Stimulated activated CD4-positive, alpha-beta T cell treated with anti-CD3 and anti-CD28 coated beads, TNF-alpha, amount 100 ng/mL, for 1 hour (primary cell): ENCODE measurements at places on chromosomes 2 and 18.

- DNase-seq, result no peak
Measured at GRCh38 chr18:59357928-59358327, 1.1 kb downstream of the LMAN1 start.

- DNase-seq, result no peak
Measured at GRCh38 chr18:33805592-33805991, 227.6 kb downstream of the ASXL3 start.

DNA sequence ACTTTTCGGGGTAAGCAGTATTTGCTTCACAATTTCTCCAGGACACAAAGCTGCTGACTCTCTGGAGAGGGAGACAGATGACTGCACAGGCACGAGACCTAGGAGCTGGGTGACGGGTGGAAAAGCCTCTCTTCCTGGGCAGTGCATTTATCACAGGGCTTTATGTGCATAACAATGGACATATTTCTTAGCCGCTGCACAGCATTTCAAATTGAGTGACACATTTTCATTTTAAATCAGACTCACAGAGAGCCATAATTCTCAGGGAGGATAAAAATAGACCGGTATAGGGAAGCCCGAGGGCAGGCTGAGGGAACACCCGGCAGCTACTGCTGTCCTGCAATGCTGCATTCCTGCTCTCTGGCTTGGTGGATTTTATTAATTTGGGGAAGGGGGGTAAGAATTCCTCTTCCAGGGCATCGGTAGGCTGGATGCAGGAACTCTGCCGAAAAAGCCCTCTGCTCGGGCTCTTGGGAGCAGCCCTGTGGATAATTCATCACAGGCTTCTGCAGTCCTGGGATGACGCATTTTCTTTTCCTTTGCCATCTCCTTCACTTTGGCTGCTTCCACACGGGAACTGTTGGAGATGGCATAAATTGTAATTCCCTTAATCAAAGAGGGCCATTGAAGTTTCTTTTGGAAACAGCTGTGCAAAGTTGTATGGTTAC is 108.1 kb upstream of the ACAA2 start:
- DNase-seq, result no peak

- DNase-seq, result no peak
Measured at GRCh38 chr2:102064679-102065674, 73.2 kb downstream of the IL1R2 start.

DNA sequence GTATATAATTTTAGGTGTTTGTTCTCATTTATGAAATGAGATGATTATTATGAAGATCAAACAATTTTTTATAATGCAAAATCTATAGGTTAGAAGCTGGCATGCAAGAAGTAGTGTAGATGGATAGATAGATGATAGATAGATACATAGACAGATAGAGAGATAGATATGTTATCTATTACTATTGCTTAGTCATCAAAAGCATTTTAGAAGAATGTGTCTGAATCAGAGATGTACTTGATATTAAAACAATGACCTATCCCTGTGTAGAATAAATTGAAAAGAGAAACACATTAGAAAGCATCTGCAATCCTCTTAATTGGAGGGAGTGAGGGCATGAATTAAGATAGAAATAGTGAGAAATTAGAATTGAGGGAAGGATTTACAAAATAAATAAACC is 436.2 kb upstream of the NXPH2 start:
- DNase-seq, result no peak

- no peak for DNase-seq
Measured at GRCh38 chr2:7517088-7517487, 599.9 kb downstream of the RNF144A start.

- DNase-seq, result no peak
Measured at GRCh38 chr2:150156876-150157275, 330.6 kb downstream of the RND3 start.

GRCh38 chr2:40165509-40165844 is 286.4 kb downstream of the SLC8A1 start:
- DNase-seq, result no peak

DNA sequence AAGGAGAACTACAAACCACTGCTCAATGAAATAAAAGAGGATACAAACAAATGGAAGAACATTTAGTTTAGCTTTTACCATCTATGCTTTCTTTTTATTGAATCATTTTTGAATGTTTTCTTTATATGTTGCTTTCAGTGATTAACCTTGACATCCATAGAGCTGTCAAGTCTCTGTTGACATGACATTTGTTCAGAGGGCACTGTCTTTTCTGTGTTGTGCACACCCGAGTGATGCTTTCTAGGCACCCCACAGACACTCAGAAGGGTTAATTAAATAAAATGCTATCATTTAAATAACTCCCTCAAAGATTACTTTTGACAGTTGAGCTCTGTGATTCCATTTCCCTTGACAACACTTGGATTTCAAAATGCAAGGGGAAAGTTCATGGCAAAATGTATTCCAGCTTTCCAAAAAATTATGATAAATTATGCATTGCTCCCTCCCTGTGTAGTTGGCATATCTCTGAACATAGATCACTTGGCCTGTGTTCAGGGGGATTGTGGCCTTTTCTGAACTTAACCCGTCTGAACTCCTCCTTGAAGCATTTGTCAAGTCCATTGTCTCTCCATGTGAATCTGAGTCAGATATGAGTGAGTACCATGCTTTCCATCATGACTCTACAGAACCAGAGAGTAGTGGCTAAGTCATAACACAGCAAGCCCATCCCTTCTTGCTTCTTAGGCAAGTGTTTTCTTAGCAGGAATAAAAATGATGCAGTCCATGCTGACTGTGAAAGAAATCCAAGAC is 372.6 kb downstream of the RPRM start:
- DNase-seq, result no peak

DNA sequence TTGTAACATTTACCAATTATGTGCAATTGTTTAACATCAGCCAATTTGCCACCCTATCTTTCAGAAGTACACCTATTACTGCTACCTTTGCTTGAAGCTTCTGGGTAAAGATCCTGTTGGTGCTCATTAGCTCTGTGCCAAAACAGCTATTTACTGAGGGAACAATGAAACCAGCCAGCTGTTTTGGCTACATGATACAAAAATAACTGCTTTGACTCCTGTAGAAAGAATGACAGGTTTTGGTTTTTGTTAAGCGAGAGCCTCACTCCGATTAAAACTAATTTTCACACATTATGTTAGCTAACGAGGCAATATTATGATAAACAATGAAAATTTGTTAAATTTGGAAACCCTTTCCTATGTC is 907.0 kb downstream of the EPHA4 start:
- no peak for DNase-seq

- DNase-seq, result no peak
Measured at GRCh38 chr18:5582849-5583681, 39.3 kb upstream of the EPB41L3 start.

GRCh38 chr2:240344904-240345303 is 90.6 kb upstream of the GPC1 start:
- DNase-seq, result no peak

DNA sequence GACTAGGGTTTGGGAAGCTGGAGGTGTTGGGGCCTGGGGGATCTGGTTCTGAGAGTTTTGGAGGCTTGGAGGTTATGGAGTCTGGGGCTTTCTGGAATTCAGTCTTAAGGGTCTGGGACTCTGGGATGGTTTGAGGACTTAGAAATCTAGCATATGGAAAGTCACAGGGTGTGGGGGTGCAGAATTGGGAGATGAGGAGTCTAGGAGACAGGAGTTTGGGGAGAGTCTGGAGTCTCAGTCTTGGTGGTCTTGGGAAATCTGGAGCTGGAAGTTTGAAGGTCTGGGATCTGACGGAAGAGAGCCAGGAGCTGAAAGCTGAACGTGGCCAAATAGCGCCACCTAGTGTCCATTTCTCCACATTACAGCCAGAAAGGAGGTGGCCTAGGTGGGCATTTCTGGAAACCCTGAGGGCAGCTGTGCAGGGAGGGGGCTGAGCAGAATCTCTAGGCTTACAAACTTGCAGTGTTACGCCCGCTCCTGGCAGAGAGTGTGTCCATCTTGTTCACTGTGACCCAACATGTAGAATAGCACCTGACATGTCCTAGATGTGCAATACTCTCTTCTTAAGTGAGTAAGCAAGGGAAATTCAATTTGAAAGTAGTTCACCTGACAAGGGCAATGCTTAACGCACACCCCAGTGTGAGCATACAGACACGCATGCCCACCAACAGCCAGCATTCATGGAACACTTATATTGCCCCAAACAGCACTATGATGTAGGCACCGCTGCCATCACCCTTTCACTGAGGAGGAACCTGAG is 204.8 kb downstream of the TFCP2L1 start:
- no peak for DNase-seq

GRCh38 chr2:133579274-133579673 is 11.0 kb upstream of the NCKAP5 start:
- no peak for DNase-seq

- DNase-seq, result no peak
Measured at GRCh38 chr18:74303936-74304335, 11.7 kb upstream of the C18orf63 start.

- no peak for DNase-seq
Measured at GRCh38 chr2:205948496-205948837, 137.5 kb downstream of the INO80D start.

GRCh38 chr2:74146929-74147726 is 584 bp downstream of the BOLA3 start:
- no peak for DNase-seq

DNA sequence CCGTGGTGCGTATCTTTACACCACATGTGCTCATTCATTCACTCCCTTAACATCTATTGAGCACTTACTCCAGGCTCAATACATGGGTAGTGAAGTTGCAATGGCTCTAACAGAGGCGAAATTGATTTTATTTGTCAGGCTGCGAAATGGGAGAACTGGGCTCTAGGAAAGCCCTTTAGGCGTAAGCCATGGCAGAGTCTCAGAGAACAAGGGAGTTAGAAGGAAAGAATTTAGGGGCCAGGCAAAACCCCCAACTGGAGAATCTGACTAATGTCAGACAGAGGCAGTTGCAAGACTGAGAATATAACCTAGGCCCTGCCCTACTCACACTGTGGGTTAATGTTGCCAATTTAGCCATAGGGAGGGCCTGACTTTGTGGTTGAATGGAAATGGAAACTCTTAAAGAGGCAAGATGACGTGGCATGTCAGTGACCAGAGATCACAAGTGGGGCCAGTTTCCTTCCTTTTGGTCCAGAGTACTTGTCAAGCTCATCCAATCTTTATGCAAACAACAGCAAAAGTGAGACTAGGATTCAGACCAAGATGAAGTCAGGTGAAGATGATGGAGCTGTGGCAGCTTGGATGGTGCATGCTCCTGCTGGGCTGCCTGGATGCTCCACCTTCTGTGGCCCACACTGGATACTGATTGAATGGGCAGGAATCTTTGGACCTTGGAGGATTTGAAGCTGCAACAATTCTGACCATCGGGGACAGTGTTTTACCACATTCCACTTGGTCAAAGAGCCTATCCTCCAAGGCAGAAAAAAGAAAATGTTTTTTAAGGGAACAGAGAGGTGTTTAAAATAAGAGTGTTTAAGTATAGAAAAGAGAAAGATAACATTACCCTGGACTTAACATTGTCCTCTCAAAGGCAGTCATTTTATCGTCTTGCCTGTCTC is 92.2 kb downstream of the CAPN13 start:
- DNase-seq, result no peak

- no peak for DNase-seq
Measured at GRCh38 chr2:74447230-74447999, 5.7 kb upstream of the RTKN start.

DNA sequence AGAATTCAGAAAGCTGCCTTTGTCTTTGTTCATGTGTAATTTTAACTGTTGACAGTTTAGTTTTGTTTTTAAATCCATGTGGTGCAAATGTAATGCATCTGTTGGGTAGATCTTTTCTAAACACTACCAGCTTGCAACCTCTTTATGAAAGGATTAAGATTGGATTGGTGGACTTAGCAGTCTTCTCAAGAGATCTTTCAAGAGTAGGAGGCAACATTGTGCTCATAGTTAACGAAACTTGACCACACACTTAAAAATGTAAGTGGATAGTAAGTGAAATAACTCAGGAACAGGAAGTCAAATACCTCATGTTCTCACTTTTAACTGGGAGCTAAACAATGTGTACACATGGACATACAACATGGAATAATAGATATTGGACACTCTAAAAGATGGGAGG is 579.0 kb downstream of the RIT2 start:
- no peak for DNase-seq

GRCh38 chr2:215283221-215283620 is 28.6 kb upstream of the ATIC start:
- DNase-seq, result no peak

DNA sequence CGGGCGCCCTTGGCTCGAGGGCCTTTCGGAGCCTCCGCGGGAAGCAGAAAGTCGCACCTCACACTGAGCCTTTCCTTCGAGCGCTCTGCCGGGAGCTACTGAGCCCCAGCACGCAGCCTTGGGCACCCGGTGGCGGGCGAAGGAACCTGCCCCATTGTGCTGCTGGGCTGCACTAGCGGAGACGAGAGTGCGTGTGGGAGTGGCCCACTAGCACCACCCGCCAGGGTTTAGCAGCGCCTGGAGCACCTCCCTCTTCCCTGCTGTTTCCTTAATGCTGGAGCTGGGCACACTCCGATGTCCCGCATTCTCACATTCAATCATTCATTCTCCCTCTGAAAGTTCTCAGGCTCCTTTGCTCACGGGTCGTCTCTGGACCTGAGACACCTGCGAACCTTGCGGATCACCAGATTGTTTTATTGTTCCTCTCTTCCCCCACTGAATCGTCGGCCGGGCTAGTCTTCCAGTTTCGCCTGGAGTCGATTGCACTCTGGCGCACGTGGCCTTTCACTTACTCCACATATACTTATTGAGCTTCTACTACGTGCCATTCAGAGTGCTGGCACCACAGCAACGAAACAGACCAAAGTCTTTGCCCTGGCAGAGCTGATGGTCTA is 8.5 kb upstream of the PAX3 start:
- no peak for DNase-seq

- DNase-seq, result peak; percentile 2
Measured at GRCh38 chr2:143936848-143937722, 582.8 kb downstream of the ZEB2 start.

DNA sequence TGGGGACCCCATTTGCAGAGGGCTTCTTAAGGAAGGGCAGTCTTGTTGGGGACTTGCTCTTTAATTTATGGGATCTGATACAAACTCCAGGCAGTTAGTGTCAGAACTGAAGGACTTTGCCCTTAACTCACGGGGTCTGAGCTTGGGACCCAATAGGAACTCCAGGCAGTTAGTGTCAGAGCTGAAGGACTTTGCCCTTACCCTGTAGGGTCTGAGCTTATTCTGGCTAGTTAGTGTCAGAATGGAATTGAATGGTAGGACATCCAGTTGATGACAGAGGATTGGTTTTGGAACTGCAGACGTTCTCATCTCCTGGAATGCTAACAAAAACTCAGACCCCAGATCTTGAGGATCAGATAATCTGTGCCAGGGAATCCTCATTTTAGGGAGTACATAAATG is 256.9 kb upstream of the COPS8 start:
- no peak for DNase-seq

DNA sequence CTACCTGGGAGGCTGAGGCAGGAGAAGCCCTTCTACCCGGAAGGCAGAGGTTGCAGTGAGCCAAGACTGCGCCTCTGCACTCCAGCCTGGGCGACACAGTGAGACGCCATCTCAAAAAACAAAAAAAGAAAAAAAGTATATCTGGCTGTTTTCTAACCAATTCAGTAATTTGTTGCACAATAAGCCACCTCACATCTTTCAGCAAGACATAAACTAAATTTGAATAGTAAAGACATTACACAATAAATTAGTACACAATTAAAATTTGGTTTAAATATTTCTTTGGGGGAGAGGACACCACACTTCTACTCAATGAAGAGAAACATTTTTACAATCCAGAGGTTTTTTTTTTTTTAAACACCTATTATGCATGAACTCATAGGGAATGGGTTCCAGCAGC is 36.0 kb upstream of the MTA3 start:
- no peak for DNase-seq
